ENCODE measurements at places on chromosomes 11 and 22.

- DNase-seq, result no peak
Observed at GRCh38 chr11:73983741-73984538, 1.3 kb upstream of the UCP2 start.

DNA sequence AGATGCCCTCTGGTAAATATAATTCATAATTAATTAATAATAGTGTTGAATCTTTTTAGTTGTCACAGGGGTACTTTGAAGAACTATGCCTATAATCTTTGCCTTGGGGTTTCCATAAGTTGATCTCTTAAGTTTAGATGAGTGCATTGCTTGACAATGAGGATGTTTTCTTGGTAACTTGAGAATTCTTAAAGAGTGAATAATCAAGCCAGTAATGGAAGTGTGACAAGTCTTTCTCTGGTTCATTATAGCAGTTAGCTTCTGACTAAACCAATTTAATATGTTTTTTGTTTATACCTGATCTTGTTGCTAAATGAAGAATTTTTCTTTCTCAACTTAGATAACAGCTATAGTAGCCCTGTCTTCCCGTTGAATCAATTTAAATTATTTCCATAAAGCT lies 46.2 kb downstream of the ATXN10 start:
- no peak for DNase-seq

GRCh38 chr11:84634309-84634708 lies 992.8 kb downstream of the DLG2 start:
- DNase-seq, result no peak

DNA sequence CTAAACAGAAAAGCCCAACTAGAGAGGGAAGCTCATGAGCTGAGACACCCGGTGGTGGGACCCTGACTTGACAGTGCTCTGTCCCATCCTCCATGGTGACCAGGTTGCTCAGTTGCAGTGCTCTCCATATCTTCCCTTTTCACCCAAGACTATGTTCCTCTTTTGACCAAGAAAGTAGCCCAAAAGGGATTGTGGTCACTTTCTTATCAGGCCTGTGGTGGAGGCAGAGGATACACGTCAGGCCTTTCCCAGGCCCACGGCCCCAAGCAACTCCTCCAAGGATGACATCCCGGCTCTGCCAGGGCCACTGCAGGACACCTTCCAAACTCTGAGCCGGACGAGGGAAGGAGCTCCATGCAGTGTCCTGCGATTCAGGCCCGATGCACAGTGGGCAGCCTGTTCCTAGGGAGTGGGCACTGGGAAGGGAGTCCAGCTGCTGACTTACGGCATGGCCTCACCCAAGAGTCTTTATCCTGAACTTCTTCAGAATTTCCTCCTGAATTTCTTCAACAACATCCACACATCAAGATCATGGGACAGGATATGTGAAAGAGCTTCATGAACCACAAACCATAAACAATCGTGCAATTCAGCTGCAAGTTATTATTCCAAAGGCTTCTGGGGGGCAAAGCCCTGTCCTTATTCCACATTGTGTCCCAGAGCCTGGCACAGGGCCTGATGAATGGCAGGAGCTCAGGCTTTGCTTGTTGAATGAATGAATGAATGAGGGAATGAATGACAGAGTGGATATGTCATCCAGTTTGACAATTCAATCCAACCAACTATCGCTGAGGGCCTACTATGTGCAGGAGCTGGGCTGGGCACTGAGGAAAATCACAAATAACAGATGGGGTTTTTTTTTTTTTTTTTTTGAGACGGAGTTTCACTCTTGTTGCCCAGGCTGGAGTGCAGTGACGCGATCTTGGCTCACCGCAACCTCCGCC lies 36.0 kb upstream of the MYH9 start:
- no peak for DNase-seq

GRCh38 chr11:89498845-89499448 lies 7.8 kb upstream of the NOX4 start:
- DNase-seq, result no peak

GRCh38 chr11:75264356-75264755 lies 23.8 kb downstream of the TPBGL start:
- no peak for DNase-seq

DNA sequence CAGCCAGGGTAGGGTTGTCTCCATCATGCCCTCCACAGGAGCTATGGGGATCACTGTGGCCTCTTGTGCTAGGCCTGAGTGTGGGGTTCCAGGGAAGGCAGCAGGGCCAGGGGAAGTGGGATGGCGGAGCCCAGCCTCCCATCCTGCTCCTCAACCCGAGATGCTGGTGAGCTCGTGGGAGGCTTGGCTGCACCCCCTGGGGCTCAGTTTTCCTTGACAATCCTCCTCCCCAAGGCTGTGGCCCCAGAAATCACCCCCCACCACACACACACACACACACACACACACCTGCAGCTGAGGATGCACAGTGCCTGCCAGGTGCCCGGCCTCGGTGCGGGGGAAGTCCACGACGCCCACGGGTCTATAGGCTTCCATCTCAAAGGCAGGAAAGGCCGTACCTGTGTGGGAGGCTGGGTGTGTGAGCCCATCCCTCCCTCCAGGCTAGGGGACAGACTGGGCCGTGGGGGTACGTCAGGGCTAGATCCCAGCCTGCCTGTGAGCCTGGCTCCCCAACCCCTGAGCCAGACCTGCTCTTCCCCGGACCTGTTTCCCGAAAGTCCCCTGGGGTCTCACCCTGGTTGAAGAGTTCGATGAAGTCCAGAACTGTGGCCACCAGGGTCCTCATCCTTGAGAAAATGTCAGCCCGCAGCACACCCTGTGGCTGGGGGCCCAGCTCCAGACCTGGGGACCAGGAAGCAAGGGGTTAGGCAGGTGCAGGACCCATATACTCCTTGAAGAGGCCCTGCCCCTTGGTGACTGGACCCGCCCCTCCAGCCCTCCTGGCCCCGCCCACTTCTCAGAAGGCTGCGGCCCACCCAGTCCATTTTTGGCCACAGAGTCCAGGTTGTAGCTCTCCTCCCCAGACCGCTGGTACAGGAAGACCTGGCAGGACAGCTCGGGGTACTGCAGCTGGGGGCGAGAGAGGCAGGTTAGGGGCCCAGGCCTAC lies 5.2 kb upstream of the TBX10 start:
- no peak for DNase-seq

GRCh38 chr11:80144897-80145594 lies 704.2 kb upstream of the TENM4 start:
- DNase-seq, result no peak

- no peak for DNase-seq
Observed at GRCh38 chr11:36091256-36091811, 147.5 kb downstream of the LDLRAD3 start.

DNA sequence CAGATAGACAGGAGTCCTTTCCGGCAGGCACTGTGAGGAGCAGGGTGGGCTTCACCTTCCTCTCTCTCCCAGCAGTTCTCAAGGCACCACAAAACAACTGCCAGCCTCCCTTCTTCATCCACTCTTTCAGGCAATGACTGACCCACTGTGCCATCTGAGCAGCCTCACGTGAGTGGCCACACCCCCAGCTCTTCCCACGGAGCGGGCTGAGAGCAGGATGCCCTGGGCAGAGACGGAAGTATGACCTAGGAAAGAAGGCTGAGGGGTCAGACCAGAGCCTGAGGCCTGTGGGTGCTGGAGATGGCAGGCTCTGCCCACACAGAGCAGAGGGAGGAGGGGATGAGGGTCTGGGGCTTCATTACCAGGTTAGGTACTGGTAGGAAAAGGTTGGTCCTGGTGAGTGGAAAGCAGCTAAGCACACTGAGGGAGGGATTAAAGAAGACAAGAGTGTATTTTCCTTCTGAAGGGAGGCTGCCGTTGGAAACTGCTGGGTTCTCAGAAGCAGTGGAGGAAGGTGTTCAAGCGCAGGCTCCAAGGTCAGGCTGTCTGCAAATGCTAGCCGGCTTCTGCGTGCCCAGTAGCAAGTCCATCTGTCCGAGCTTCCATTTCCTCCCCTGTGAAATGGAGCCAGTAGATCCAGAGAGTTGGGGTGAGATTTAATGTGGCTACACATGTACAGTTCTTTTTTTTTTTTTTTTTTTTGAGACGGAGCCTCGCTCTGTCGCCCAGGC lies 4.6 kb downstream of the NLRP6 start:
- no peak for DNase-seq

DNA sequence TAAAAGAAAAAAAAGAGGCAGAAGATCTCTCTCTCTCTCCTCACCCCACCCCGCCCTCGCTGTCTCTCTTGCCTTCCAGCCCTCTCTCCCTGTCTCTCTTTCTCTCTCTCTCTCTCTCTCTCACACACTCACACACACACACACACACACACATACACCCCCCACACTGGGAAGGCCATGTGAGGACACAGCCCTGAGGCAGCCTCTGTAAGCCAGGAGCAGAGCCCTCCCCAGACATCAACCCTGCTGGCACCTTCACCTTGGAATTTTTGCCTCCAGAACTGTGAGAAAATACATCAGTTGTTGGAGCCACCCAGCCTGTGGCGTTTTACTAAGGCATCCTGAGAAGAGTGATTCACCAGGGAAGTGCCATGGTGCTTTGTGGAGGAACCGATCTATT lies 14.7 kb downstream of the APOL3 start:
- DNase-seq, result no peak

DNA sequence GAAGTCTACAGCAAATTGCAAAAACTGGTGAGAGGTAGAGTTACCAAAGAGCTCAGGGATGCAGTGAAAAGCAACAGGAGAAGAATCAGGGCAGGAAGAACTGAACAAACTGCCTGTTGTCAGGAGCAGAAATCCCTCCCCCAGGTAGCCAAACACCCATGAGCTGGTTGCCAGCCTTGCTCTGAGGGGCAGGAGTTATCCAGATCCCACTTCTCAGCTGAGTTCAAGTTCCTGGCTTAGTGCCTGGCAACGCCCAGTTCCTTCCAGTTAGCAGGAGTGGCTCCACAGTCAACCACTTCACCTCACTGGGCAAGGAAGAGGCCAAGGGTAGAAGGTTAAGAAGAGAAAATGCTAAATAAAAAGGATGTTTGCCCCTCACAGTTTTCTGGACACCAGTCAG lies 1.9 kb upstream of the MPZL2 start:
- no peak for DNase-seq

DNA sequence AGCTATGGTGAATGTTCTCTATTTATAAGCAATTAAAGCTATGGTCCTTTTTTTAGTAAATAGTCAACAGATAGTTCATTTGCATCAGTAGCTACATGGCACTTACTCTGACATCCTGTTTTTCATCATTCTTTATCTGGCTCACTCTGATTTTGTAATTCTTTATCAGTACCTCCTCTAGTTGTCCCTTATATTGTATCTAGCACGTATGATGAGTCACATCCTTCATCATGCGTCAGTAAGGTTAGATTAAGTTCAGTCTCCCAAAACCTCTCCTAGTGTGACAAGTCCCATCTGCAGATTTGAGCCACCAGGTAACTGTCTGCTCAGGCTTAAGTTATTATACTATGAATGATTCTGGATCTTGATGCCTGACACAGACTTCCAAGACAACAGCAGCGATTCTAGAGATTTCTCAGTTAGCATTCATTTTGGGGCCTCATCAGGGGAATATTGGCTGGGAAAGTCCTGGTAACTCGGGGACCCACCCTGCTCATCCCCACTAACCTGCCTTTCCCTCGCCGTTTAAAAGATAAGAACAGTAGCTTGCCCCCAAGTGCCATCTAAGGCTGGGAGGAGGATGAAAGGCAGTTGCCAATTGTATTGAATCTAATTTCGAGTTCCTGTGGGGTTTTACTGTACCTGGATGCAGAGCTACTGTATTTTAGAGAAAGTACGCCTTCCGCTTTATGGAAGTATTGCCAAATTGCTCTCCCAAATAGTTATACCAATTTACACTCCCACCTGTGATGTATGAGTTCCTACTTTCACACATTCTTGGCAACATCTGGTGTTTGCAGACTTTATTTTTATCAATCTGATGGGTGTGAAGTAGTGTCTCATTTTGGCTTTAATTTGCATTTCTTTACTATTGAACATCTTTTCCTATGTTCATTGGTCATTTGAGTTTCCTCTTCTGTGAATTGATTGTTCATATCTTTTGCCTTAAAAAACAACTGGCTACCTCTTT lies 55.9 kb downstream of the ZC3H12C start:
- no peak for DNase-seq

DNA sequence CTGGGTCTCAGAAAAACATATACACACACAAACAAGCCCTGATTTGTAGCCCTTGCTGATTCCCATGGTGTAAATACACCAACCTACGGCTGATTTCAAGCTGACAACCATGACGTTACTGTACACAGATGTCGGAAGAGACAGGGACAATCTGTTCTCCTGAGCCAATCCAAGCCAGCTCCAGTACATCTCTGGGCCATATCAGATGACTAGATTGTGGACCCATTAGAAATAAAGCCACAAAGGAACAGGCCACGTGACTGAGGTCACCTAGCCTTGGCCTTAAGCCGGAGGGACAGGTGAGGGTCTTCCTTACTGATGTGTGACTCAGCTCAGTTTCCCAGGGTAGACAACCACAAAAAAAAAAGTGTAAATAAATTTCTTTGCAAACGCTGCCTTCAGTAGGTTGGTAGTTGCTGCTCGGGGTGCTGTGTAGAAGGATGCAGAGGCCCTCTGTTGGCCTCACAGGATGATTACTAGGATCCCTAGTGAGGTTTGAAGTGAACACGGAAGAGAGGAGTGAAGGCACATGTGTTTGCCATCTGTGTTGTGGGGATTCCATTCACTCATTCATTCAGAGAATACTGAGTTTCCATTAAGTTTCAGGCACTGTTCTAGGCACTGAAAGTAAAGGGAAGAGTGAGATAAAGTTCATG lies 99.0 kb upstream of the LARGE1 start:
- DNase-seq, result no peak

GRCh38 chr22:49136816-49137180 lies 690.9 kb downstream of the BRD1 start:
- no peak for DNase-seq

DNA sequence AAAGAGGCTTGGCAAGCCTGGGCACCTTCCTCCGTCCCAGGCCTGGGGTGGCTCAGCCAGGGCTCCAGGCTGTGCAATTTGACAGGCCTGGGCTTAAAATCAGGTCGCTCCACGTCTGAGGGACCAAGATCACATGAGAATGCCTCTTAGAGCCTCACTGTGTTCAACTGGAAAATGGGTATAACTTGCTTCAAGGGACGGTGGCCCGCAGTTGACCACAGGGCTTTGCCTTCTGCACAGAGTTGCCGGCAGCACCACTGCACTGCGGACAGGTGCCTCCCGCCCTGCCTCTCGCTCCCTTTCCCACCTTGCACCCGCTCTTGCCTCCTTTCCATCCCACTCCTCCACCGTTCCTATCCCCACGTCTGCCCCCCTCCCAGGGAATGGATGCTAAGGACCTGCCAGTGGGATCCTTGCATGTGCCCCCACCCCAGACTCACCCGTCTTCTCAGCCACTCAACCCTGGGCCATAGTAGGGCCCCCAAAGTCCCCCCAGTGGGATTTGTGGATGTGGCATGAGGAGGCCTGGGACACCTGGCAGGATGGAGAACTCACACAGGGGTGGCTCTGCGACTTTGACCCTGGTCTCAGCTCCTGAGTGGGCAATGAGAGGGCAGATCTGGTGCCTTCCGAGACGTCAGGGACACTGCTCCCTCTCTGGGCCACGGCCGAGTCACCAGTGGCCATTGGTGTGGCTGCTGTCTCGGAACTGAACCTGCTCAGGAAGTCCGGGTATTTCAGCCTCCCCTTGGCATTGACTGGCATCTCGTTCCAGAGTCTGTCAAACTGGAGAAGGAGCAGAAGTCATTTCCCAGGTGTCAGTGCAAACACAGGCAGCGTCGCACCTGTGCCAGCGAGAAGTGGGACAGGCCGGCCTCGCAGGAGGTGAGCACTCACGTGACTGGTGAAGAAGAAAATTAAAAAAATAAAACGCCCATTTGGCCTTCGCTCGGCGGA lies 128.0 kb downstream of the MPPED1 start:
- no peak for DNase-seq

All from activated naive CD4-positive, alpha-beta T cell treated with anti-CD3 and anti-CD28 coated beads, Interleukin-2, amount 50 U/mL, for 72 hours (primary cell).